ENCODE measurements at places on chromosomes 7 and 10.

DNA sequence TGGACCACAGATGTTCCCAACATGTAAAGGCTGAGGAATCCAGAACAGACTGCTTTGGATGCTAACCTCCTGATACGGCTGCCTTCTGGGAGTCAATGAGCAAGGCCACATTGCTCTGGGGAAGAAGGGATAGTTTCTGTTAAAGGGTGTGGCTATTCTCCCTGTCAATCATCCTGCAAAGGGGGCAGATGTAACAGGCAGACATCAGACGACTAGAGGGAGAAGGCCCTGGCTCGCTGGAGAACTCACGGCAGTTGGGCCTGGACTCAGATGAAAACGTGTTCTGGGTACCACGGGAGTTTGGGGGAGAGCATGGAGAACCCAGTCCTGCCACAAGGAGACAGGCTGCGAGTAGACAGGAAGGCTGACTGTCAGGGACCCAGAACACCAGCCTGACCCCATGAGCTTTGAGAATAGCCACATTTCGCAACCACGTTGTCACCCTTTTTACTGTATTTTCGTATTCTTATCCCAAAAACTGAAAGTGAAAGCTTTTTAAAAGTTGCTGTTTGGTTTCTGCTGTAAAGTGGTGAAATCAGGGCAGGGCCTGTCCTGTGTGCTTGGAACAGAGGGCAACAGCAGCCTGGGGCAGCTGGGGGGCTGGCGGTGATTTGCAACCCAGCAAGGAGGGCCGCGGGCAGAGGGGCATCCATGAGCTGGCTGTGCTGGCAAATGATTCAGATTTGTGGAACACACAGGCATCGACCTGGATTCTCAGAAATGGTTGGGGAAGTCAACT is 95.3 kb downstream of the MYOF start:
- no peak for DNase-seq

GRCh38 chr10:35140126-35140525 is 13.5 kb downstream of the CREM start:
- no peak for DNase-seq

GRCh38 chr10:102781090-102781920 is 37.6 kb downstream of the WBP1L start:
- DNase-seq, result no peak

DNA sequence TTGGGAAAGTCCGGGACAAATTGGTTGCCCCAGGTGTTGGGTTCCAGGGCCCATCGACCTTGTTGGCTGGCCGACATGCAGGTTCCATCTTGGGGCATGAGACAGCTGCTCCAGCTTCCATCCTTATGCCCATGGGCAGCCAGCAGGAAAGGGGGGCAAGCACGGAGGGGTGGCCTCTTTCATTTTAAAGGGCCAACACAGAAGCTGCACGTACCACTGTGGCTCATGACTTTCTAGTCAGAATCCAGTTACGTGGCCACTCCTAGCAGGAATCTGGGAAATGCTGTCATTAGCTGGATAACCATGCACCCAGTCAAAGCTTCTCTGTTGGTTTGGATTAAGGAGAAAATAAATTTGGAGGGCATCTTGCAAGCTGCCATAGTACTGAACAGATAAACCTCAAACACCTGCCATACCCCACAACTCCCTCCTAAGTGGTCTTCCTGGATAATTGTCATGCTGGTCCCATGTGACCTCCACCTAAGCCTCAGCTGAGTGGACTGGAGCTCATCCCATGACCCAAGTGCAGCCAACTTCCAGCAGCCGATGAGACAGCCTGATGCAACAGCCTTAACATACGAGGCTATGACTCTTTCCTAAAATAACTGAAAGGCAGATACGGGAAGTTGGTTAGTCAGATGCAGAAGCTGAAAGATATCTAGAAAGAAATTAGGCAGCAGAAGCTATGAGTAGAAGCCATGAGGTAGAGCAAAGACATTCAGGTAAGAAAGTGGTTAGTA is 21.4 kb upstream of the GSDME start:
- DNase-seq, result no peak

GRCh38 chr7:68866200-68866570 is 732.1 kb upstream of the AUTS2 start:
- no peak for DNase-seq

GRCh38 chr7:77714195-77714594 is 17.9 kb downstream of the RSBN1L start:
- DNase-seq, result no peak

DNA sequence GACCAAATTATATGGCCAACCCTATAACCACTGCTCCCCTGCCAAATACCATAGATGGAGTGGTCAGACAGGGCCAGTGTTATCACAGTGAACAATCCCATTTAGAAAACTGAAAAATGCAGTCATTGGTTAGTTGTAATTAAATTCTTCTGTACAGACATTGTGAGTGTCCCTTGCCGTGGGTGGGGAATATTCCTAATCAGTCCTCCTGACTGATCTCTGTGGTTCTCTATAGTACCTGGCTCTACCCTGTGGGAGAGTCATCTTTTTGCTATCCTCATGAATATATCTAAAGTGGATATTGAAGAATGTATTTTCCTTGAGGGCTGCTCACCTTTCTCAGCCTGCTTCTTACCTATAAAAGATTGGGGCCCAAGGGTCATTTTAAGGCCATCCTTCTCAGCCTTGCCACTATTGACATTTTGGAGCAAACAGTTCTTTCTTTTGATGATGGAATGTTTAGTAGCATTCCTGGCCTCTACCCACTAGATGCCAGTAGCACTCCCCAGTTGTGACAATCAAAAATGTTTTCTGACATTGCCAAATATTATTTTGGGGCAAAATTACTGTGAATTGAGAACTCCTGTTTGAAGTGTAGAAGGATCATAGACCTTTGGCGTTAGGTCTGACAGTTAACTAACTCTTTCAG is 110.2 kb downstream of the MAPK8 start:
- DNase-seq, result no peak

DNA sequence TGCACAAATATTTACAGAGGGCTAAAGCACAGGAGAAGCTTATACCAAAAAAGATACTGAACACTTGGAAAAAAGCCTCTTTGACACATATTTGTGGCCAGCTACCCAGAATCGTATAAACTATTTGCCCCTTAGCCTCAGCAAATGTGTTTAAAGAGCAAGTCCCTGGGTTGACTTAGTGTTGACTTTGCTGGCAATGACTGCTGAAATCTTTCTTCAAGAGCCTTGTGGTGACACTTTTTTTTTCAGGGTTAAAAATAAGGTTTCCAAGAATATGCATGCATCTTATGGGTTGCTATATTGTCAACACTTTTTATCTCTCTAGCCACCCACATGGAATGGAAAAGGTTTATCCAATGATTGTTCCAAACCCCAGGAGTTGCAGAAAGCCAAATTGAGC is 14.9 kb upstream of the PLEKHS1 start:
- no peak for DNase-seq

- DNase-seq, result no peak
These were observed 992 bp upstream of the MGMT start for GRCh38 chr10:129465796-129466702.

- no peak for DNase-seq
These were observed 127.0 kb downstream of the VPS41 start for GRCh38 chr7:38781991-38782390.

DNA sequence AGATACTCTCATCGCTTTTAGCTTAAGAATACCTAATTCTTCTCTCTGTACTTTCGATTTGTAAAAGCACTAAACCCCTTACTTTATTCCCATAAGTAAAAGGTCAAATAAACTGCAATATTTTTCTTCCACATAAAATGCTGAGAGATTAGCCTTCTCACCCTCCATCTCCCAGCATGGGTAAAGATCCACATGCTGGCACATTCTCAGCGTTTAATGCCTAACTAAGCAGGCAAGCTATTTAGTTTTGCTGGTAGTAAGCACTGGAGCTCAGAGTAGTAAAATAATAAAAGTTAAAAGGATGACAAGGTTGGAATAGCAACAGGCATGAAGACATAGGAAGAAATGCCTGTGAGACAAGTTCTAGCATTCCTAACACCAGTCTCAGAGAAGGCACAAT is 65.9 kb upstream of the NEBL start:
- no peak for DNase-seq

DNA sequence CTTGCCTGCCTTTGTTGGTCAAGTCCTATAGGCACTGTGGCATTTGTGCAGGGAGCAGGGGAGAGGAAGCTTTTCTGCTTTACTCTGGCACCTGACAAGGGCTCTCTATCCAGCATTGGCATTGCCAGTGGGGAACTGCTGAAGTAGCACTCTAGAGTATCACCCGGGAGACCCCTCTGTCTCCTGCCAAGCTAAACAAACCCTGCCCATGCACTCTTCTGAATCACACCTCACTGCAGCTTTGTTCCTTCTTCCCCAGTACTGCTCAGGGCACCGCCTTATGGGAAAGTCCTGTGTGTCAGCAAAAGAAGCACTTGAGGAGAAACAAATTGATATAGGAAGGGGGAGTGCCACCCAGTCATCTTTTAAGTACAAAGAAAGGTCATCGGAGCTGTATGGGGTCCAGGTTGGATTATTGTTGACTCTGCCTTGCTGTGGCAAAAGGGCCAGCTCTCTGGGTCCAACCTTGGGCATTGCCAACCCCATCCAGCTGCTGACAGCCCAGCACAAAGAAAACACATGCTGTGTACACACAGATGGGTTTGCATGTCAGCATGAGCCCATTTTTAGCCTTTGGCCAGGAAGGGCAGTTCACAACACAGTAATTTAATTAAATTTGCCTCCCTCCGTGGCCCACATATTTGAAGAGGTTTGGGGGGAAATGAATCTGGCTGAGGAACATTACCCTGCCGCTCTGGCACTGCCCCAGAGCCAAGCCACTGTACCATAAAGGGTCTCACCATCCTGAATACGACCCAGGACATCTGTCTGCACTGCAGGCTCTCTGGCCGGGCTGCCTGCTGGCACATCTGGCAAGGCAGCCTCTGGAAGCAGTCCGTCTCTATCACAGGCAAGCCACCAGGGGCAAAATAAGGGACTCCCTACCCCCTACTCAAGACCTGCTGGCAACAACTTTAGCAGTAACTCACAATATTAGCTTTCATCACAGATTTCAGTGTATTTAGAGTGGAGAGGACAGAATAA is 13.1 kb downstream of the LRRC4 start:
- no peak for DNase-seq

GRCh38 chr10:62502995-62503613 is 128.9 kb downstream of the ZNF365 start:
- DNase-seq, result no peak

- no peak for DNase-seq
These were observed 623.4 kb upstream of the IGFBP3 start for GRCh38 chr7:46544396-46545008.

GRCh38 chr10:73910401-73910763 is 550 bp upstream of the PLAU start:
- no peak for DNase-seq

DNA sequence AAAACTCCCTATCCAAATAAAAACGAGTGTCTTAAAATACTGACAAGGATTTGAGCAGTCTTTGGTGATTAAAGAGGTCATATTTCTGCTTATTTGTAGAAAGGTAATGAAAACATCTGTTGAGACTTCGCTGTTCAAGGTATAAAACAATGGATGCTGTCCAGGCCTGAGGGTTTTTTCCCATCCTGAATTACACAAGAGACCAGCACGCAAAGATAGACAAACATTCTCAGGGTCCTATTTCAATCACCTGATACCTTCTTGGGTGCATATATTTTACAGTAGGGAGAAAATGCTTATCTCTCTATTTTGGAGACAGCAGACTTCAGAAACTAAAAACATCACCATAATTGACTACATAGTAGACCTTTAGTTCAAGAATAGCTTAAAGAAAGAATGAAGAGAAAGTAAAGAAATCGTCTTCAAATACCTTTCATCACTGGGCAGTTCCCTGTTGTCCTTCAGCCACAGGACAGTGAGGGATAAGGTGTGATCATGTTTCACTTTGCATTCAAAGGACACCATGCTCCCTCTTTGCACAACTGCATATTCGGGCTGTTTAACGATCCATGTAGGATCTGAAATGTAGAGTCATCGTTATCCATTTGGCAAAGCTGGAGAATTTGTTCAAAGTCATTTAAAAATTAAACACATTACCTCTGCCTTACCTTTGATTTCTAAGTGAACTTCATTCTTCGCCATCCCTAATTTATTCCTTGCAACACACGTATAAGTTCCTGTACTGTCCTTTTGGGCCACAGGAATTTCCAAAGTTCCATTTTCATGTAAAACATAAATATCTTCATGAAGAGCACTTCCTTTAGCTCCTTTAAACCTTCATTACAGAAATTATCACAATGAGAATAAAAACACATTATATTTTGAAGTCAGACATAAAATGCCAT is 63.7 kb upstream of the LAMB4 start:
- DNase-seq, result no peak

- DNase-seq, result no peak
These were observed 137.7 kb downstream of the CHN2 start for GRCh38 chr7:29332042-29332811.

DNA sequence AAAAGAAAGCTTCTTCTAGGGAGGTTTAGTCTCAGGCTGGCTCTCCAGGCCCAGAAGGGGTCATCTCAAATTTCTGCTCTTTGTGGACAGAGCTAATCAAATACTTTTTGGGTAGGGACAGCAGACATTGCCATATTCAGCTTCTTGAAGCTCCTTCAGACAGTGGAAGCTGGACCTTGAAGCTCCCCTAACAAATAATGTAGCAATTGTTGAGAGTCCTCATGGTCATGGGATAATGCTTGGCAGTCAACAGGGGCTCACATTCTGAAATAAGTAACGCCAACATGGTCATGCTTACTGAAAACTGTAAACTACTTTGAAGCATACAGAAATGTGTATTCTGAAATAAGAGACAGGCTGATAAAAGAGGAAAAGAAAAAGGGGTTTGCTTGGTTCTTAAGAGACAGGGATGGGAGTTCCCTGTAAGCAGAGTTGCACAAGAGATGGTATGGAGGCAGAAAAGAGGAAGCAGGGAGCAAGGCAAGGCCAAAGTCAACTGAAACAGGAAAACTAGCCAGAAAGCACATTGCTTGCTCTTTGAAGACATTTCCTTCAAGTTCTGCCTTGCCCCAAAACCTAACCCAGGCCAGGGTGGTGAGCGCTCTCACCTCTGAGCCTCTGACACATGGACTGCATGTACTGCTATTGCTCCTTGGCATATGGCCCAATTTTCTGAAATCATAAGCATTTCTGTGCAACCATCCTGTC is 53.1 kb upstream of the KMT2E start:
- no peak for DNase-seq

- no peak for DNase-seq
These were observed 39.5 kb upstream of the GJD4 start for GRCh38 chr10:35565602-35566081.

GRCh38 chr10:35384265-35384868 is 48.1 kb downstream of the CCNY start:
- no peak for DNase-seq

GRCh38 chr7:145474009-145474686 is 638.3 kb upstream of the TPK1 start:
- DNase-seq, result no peak

GRCh38 chr10:97701438-97702069 is 12.0 kb upstream of the MARVELD1 start:
- DNase-seq, result peak; percentile 34
